ENCODE measurements at places on chromosomes 5 and 9.

DNA sequence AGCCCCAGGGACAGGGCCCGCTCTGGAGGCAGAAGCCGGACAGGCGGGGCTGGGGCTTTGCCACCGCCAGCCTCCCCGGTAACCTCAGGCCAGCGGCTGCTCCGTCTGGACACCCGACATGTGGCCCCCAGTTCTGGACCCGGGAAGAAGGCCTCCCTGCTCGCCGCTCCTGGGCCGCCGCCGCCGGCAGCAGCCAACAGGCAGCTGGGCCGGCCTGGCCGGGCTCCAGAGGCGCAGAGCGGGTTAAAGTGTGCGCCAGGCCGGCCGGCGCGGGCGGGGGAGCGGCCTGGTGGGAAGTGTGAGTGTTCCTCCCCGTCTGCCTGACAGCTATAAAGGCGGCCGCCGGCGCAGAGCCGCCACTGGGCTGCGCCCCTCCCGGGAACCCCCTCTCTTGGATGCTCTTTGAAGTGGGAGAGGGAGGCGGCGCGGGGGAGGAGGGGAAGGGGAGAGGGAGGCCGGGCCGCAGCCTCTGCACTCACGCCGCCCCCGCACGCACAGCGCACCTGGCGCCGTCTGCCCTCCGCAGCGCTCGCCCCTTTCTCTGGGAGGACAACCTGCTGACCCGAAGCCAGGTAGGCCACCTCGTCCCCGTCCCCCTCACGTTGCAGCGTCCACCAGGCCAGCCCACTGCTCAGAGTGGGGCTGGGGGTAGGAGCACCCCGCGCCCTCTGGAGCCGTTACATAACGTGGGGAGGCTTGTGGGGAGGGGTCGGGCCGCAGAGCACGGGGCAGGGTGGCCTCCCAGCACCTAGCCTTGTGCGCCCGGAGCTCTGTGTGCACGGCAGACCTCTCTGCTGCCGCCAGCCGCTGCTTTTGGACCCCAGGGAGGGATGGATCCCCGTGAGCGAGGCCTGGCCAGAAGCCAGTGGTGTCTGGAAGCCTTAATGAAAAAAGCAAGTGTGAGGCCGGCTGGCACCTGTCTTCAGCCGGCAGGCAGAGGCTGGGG is at the start of gene ADAMTSL2:
TSS of gene ADAMTSL2 (plus strand) at position 359 of the 946 bp plus-strand sequence. CDS start 2,009 bp downstream, outside the sequence.
- H3K27me3 ChIP-seq: no peaks in the 10 kb centered on the region
- no peaks in the 10 kb centered on the region for H3K36me3 ChIP-seq
- DNase-seq: peak; percentile 50

- H3K27me3 ChIP-seq: no peaks in the 10 kb centered on the region
- H3K4me3 ChIP-seq: no peak overlapping the region
- no peaks in the 10 kb centered on the region for H3K36me3 ChIP-seq
- DNase-seq: no peak
- H3K4me1 ChIP-seq: no peaks in the 10 kb centered on the region
- no peak overlapping the region for H3K27ac ChIP-seq
Measured at GRCh38 chr5:107955321-107955720, 284.6 kb upstream of the EFNA5 start.

DNA sequence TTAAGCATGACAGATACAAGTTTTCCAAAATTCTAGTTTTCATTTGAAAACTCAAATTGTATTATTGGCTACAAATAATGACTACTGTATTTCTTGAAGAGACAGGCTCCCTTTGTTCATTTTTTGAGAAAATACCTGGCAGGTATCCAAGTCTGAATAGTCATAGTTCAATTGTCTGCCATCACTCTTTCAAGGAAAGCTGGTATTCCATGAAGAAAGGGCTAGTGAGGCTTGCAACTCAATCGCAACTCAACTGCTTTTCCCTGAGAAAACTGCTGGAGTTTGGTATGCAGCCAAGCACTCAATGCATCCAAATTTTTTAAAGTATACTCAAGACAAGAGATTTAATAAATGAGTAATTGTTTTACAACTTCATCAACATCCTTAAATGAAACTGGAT is 61.4 kb upstream of the TRIO start:
- no peaks in the 10 kb centered on the region for H3K27me3 ChIP-seq
- H3K4me3 ChIP-seq: no peak overlapping the region
- no peaks in the 10 kb centered on the region for H3K36me3 ChIP-seq
- no peak for DNase-seq
- H3K27ac ChIP-seq: no peak overlapping the region
- H3K4me1 ChIP-seq: no peaks in the 10 kb centered on the region

DNA sequence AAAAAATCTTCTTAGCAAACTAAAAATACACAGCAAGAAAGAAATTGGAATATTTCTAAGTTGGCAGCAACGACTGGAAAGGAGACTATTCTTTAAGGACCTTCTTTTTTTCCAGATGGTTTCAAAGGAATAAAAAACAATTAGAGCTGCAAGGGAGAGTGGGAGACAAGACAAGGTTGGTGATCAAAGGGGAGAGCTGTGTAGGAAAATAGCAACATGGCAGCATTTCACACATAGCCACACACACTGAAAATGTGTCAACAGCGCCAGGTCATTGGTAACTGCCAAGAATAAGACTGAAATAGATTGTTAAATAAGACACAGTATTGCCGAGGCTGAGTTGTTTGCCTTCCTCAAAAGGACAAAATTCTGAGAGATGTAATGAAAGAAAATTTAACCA is 88.1 kb upstream of the TLE1 start:
- H3K27ac ChIP-seq: no peak overlapping the region
- DNase-seq: no peak
- H3K27me3 ChIP-seq: no peaks in the 10 kb centered on the region
- no peaks in the 10 kb centered on the region for H3K36me3 ChIP-seq

- no peak overlapping the region for H3K4me3 ChIP-seq
- no peak for DNase-seq
- H3K36me3 ChIP-seq: peaks cover 27% of the 10 kb centered on the region
- peaks cover 4% of the 10 kb centered on the region for H3K4me1 ChIP-seq
- no peaks in the 10 kb centered on the region for H3K27me3 ChIP-seq
Measured at GRCh38 chr5:14727928-14728458, 63.5 kb downstream of the OTULIN start.

- no peak overlapping the region for H3K4me3 ChIP-seq
- H3K27me3 ChIP-seq: no peaks in the 10 kb centered on the region
- H3K4me1 ChIP-seq: peaks cover 57% of the 10 kb centered on the region
- peak overlapping the region; percentile 45 for H3K27ac ChIP-seq
- peaks cover 68% of the 10 kb centered on the region for H3K36me3 ChIP-seq
- no peak for DNase-seq
Measured at GRCh38 chr9:131629825-131630204, 84.5 kb downstream of the PRRT1B start.

GRCh38 chr5:56757077-56757476 is 58.3 kb upstream of the MAP3K1 start:
- H3K36me3 ChIP-seq: no peaks in the 10 kb centered on the region
- H3K27ac ChIP-seq: no peak overlapping the region
- H3K4me3 ChIP-seq: no peak overlapping the region

DNA sequence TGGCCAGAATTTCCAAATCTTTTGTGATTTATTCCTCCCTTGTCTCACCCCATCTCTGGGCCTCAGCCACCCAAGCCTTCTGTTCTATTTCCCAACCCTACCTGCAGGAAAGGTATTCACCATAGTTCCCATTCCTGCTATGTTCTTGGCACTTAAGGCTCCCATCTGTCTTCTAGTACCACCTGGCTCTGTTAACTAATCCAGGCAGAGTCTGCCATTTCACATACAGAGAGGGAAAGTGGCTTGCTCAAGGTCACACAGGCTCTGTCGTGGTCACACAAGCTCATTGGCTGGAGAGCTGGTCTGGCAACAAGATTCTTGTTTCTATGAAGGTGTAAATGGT is 35.2 kb downstream of the COL27A1 start:
- DNase-seq: no peak
- H3K27ac ChIP-seq: no peak overlapping the region
- H3K4me1 ChIP-seq: no peaks in the 10 kb centered on the region
- H3K36me3 ChIP-seq: no peaks in the 10 kb centered on the region

- peaks cover 11% of the 10 kb centered on the region for H3K4me1 ChIP-seq
- no peaks in the 10 kb centered on the region for H3K36me3 ChIP-seq
- no peak for DNase-seq
- H3K27ac ChIP-seq: no peak overlapping the region
- peaks cover 90% of the 10 kb centered on the region for H3K27me3 ChIP-seq
- H3K4me3 ChIP-seq: no peak overlapping the region
Measured at GRCh38 chr5:141419074-141419880, 1.6 kb upstream of the PCDHGA11 start.

- H3K27ac ChIP-seq: no peak overlapping the region
- H3K36me3 ChIP-seq: no peaks in the 10 kb centered on the region
- H3K4me1 ChIP-seq: no peaks in the 10 kb centered on the region
Measured at GRCh38 chr5:133902511-133903118, 65.8 kb downstream of the C5orf15 start.

GRCh38 chr5:93532370-93532769 is 48.6 kb downstream of the NR2F1-AS1 start:
- H3K36me3 ChIP-seq: no peaks in the 10 kb centered on the region
- H3K27ac ChIP-seq: no peak overlapping the region
- DNase-seq: no peak
- H3K27me3 ChIP-seq: no peaks in the 10 kb centered on the region

GRCh38 chr5:3155046-3155445 is 403.6 kb upstream of the IRX2 start:
- no peaks in the 10 kb centered on the region for H3K36me3 ChIP-seq
- no peak overlapping the region for H3K4me3 ChIP-seq
- no peak for DNase-seq
- H3K27me3 ChIP-seq: peaks cover 6% of the 10 kb centered on the region
- no peaks in the 10 kb centered on the region for H3K4me1 ChIP-seq
- no peak overlapping the region for H3K27ac ChIP-seq

DNA sequence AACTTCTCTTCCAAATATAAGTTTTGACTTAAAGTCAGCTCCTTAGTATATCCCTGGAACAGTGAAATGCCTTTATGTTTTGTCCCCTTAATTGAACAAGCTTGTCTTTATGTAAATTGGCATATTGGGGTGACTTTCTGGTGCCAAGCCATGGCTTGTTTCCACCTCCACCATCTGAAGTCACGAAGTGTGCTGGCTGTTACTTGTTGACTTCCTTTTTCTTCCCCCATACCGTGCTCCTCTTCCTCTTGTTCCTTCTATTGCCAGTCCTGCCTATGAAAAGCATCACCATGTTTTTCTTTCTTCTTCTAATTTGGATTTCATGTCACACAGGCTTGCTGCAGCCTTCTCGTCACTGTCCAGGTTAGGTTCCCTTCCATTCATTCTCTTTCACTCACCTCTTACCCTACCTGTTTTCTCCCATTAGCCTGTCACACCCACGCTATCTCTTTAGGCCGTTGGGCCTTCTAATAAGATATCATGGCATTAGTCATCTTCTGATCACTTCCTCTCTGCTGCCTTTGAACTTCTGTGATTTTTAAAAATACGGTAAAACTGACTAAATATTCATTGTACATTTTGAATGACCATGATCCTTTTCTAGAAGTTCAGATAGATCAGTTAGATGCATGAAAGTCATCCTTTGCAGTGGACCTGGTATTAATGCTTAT is 48.1 kb downstream of the IQGAP2 start:
- no peak for DNase-seq
- H3K27ac ChIP-seq: no peak overlapping the region

GRCh38 chr5:34672196-34672595 is 16.1 kb downstream of the RAI14 start:
- no peaks in the 10 kb centered on the region for H3K36me3 ChIP-seq
- H3K4me3 ChIP-seq: no peak overlapping the region
- no peak for DNase-seq
- no peaks in the 10 kb centered on the region for H3K27me3 ChIP-seq

DNA sequence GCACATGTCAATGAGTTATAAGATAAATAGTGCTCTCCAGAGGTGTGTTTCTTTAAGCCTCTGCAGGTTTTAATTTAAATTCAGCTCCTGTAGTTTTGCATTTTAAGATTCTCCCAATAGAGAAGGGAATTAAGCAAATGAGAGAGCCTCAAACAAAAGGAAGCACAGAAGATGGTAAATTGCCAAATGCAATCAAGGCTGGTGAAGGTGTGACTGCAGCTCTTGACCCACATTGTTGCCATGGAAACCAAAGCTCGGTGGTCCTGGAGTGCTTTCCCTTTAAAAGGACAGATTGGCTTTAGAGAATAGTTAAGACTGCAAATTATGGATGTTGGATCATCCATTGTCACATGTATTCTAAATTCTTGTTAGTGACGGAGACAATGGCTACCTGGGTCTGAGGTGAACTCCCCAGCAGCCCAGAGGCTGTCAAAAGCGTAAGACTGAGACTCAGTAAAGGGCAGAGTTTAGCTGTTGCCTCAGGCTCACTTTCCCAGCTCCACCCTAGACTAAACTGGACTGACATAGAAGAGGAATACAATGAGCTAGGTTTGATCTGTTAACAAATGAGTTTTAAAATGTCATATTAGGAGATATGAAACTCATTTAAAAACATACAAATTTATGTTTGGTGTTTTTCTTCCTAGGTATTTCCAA is 12.3 kb downstream of the GAPT start:
- no peaks in the 10 kb centered on the region for H3K36me3 ChIP-seq
- peaks cover 3% of the 10 kb centered on the region for H3K27me3 ChIP-seq
- H3K4me3 ChIP-seq: no peak overlapping the region

- no peaks in the 10 kb centered on the region for H3K4me1 ChIP-seq
- no peak for DNase-seq
- H3K4me3 ChIP-seq: no peak overlapping the region
- H3K27me3 ChIP-seq: peaks cover 4% of the 10 kb centered on the region
Measured at GRCh38 chr9:97555164-97555563, 53.7 kb downstream of the TMOD1 start.

DNA sequence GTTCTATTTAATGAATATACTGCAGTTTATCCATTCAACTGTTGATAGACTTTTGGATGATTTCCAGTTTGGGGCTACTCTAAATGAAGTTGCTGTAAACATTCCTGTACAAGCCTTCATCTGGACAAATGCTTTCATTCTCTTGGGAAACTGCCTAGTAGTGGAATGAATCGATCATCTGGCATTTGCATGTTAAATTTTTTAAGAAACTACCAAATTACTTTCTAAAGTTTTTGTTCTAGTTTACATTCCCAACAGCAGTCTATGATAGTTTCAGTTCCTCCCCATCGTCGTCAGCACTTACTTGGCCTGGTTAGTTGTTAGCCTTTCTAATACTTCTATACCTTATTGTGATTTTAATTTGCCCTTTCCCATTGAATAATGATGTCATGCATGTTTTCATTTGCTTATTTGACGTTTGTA is 306.3 kb downstream of the FER start:
- H3K27ac ChIP-seq: no peak overlapping the region
- no peaks in the 10 kb centered on the region for H3K36me3 ChIP-seq
- no peaks in the 10 kb centered on the region for H3K4me1 ChIP-seq
- H3K27me3 ChIP-seq: no peaks in the 10 kb centered on the region
- no peak for DNase-seq

All from CD4-positive, alpha-beta T cell (primary cell).